Hypothalamus (tissue), 51 donors: ENCODE measurements at places on chromosomes 13 and 19.

DNA sequence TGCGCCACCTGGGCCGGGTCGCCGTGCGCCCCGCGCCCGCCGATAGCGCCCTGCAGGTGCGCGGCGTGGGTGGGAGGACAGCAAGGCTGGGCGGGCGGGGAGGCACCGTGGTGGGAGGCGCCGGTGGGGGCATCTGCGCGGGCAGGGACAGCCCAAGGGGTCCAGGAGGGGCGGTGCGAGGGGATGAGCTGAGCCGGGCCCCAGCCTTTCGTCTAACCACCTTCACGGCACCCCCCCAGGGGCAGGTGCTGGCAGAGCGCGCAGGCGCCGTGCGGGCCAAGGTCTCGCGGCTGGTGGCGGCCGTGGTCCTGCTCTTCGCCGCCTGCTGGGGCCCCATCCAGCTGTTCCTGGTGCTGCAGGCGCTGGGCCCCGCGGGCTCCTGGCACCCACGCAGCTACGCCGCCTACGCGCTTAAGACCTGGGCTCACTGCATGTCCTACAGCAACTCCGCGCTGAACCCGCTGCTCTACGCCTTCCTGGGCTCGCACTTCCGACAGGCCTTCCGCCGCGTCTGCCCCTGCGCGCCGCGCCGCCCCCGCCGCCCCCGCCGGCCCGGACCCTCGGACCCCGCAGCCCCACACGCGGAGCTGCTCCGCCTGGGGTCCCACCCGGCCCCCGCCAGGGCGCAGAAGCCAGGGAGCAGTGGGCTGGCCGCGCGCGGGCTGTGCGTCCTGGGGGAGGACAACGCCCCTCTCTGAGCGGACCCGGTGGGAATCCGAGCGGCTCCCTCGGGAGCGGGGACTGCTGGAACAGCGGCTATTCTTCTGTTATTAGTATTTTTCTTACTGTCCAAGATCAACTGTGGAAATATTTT lies 3.1 kb downstream of the KISS1R start:
- DNase-seq = peak; percentile 14

DNA sequence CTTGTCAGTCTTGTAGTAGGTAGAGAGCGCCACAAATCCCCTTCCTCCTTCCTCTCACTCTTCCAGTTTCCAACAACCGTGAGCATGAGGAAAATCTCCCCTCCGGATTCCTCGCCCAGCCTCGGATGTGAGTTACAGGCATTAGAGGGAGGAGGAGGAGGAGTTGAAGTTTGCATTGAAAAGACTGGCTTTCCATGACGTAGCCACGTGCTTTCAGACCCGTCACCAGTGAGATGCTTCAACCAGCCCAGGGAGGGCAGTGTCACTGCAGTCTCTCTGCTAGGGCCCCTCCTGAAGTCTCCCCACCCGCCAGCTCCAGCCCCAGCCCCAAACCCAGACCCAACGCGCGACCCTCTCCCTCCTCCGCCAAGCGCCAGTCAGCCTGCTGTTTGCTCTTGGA lies 442 bp upstream of the FGF14 start:
- DNase-seq = no peak

GRCh38 chr13:65921933-65922332 lies 1308.2 kb downstream of the PCDH9 start:
- DNase-seq = no peak

GRCh38 chr19:18364826-18365528 lies 21.0 kb upstream of the GDF15 start:
- peak; percentile 10 for DNase-seq
